ENCODE measurements at places on chromosomes 13 and 19. TPM values are rescaled to one million over a fixed set of nuclear protein-coding genes. Genes with fewer than 3 reads are reported as not detected.

Gene SPC24
- total RNA-seq: 70.3 TPM

DNA sequence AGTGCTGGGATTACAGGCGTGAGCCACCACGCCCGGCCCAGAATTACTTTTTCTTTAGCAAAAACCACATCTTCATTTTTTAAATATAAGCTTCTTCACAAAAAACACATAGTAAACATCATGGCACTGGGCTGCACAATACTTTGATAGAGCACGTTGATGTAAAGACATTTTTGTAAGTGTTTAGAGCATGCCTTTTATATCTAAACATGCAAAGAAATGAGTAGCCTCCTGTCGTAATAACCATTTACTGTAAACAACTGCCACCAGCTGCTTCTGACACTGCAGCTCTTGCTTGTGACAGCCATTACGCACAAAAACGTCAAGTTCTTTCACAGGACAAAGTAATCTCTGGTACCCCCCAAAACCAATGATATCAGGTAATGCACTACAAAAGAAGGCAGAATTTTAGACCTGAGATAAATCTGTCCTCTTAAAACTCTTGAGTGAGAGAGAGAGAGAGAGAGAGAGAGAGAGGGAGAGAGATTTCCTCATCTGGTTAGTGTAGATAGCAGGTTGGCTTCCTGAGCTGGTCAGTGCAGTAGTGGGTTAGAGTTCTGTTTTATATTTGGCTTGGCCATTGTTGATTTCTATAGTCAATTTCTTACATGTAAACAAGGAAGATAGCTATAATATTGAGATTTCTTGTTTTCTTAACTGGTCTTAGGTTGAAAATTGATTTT lies 6.7 kb upstream of the ZNF548 start:
- no peak overlapping the region for H3K4me3 ChIP-seq
- H3K4me1 ChIP-seq: no peaks in the 10 kb centered on the region
- no peaks in the 10 kb centered on the region for H3K27me3 ChIP-seq
- no peak overlapping the region for H3K27ac ChIP-seq

Gene LILRB3
- 0.71 TPM for total RNA-seq

GRCh38 chr19:50482271-50482855 lies 5.7 kb upstream of the GARIN5A start:
- no peak overlapping the region for H3K27ac ChIP-seq
- H3K36me3 ChIP-seq: peaks cover 16% of the 10 kb centered on the region
- H3K27me3 ChIP-seq: no peaks in the 10 kb centered on the region
- DNase-seq: no peak

All from SJCRH30 (cell line).